CD4-positive, CD25-positive, alpha-beta regulatory T cell (primary cell): ENCODE measurements at places on chromosomes 5 and 9.

- DNase-seq = peak; percentile 67
Measured at GRCh38 chr5:100889165-100889743, 13.8 kb downstream of the ST8SIA4 start.

- DNase-seq = no peak
Measured at GRCh38 chr9:103371152-103371551, 376.0 kb downstream of the CYLC2 start.

DNA sequence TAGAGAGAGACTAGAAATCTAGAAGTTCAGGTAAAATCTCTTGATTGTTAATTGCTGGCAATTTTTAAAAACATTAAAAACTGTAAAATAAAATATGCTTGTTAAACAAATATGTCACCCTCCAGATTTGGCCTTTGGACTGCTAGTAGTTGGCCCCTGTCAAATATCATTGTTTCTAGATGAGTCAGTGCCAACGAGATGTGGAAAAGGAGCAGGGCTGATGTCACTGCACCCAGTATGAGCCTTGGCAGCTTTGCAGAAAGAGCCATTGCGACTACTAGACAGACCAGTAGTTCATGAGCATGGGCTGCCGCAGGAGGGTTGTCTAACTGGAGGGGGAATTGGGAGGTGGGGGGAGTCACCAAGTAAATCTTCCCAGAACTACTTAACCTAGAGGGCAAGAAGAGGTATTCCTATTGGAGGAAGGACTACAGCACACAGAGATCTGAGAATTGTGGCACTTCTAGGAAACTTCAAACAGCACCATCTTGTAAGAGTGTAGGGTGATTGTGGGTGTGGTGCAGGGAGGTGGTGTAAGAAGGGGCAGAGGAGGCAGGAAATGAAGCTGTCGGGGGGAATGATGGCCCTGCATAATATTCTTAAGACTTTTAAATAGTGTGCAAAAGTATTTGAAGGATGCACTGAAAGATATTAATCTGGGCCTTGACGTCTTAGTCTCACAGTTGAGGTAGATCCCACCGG is 7.1 kb upstream of the DOCK2 start:
- DNase-seq = no peak

DNA sequence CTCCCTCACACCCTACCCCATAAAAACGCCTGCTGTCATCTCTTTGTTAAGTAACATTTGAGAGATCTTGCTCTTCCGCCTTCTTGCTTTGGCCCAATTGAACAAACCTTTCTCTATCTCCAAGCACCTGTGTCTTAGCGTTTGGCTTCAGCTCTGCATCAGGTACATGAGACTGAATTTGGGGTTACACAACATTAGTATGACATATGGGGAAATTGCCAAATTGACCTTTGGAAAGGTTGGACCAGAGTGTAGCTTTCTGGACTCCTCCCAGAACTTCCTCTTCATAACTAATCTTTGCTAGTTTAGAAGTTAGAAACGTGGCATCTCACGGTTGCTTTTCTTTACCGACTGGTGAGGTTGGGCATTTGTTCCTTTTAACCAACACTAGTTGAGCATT is 3.5 kb upstream of the EXOSC3 start:
- no peak for DNase-seq

DNA sequence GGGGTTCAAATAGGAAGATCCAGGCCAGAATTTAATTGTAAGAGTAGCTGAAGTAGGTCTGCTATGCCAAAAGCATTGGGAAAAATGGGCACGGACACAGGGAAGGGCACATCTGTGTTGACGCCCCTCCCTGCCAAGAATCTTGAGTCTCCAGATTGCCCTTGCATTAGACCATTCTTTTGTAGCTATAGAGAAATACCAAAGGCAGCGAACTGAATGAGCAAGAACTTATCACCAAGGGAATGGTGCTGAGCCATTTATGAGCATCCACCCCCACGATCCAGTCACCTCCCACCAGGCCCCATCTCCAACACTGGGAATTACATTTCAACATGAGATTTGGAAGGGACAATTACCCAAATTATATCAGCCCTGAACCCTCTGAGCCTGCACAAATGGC is 18.0 kb upstream of the GDA start:
- no peak for DNase-seq

DNA sequence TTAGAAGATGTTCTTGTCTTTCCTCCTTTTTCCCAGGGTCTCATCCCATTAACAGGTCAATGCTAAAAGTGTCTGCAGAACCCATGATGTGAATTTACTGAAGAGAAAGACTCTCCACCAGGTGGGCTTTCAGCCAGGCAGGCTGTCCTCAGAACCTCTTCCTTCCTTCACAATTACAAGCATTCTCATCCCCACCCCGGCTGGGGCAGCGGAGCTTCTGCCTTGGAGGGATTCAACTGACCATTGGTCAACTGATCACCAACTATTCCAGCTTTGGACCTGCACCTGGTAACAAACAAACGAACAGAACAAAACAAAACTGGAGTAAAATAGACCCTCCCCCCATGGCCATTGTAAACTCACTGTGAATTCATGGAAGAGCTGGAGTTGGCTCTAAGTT is 12.6 kb downstream of the IL9 start:
- no peak for DNase-seq

- no peak for DNase-seq
Measured at GRCh38 chr5:180160789-180161188, 48.2 kb downstream of the RASGEF1C start.
